ENCODE measurements at places on chromosomes 4 and X.
A peak's percentile ranks its signal among the peaks of the same experiment; 100 is the strongest.

DNA sequence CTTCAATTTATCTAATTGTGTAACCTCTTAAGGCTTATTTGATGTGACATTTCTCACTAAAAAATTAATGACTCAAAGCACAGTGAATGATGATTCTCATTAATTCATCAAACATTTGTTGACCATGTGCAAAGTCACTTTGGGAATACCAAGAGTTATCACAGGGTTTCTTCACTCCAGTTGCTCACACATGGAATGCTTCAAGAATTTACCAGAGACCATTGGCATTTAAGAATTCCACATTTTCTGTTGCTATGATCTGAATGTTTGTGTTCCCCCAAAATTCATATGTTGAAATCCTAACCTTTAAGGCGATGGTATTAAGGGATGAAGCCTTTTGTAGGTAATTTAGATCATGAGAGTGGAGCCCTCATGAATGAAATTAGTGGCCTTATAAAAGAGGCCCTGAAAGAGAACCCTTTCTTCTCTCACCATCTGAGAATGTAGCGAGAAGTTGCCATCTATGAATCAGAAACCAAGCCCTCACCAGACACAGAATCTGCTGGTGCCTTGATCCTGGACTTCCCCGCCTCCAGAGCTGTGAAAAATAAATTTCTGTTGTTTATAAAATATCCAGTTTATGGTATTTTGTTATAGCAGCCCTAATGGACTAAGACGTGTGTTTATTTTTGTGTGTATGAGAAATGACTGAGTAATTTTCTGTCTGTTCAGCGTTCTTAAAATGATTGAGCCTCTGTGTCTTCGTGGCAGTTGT lies 16.4 kb upstream of the SRPX start:
- no peak for DNase-seq

- no peak for DNase-seq
These were observed 258.7 kb upstream of the SLC7A11 start for GRCh38 chr4:138500869-138501268.

- no peak for DNase-seq
These were observed 241.7 kb upstream of the PSAPL1 start for GRCh38 chr4:7676398-7676922.

- DNase-seq, result no peak
These were observed 1024.0 kb upstream of the PCDH10 start for GRCh38 chr4:132125131-132125530.

DNA sequence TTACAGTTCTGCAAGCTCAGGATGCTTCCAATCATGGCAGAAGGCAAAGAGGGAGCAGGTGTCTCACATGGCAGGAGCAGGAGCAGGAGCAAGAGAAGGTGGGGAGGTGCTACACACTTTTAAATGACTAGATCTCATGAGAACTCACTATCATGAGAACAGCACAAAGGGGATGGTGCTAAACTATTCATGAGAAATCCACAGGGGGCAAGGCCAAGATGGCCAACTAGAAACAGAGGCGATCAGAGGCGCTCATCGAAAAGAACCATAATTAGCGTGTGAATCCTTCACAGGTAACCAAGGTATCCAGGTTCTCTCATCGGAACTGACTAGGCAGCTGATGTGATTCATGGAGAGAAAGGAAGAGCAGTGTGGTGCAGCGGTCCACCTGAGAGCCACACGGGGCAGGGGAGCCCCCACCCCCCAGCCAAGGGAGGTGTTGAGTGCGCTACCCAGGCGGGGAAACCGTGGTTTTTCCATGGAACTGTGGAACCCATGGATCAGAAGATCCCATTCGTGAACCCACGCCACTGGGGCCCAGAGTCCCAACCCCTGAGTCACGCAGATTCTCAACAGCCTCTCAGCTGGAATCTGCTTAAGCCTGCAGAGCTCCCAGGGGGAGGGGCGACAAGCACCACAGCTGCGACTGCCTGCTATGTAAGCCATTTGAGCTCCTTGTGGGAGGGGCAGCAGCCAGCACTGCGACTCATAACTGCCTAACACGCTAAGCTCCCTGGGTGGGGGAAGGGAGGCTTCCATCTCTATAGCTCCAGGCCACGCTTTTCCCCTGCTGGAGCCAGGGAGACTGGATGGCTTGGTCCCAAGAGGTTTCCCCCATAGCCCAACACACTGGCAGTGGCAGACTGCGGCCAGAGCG lies 46.7 kb downstream of the FGF16 start:
- no peak for DNase-seq

- DNase-seq, result peak; percentile 16
These were observed 3.9 kb upstream of the SULT1B1 start for GRCh38 chr4:69764311-69764710.

DNA sequence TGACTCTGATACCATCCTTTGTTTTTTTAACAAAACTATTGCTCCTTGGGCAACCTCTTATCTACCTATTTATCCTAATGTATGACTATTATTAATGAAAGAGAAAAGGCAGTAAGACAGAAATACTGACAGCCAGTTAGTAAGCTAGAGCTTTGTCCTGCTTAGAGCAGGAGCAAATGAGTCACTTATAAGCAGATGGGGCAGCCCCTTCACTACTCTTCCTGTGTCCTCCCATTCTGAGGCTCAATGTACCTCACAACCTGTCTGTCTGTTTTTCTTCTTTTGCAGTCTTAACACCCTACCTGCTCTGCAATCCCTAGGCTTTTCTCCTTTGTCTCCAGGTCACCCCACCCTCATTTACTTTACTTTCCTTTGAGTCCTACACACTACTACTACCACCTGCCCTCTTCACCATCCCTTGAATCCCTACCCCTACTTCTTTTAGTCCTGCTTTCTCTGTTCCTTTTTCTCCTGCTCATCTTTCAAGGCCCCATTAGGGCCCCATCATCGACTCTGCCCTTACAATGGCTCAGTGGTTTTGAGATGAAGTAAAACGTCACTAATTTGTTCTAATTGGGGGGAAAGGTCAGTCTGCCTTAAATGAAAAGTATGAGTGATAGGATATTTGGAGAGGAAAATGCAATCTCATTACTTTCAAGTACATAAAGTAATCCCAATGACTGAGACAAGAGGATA lies 294.3 kb downstream of the GUCY2F start:
- DNase-seq, result peak; percentile 64
